Activated CD4-positive, CD25-positive, alpha-beta regulatory T cell treated with anti-CD3 and anti-CD28 coated beads, Interleukin-2, amount 50 U/mL, for 24 hours (primary cell): ENCODE measurements at places on chromosomes 1 and 21.

- no peak for ATAC-seq
These were observed 99.7 kb downstream of the PAX7 start for GRCh38 chr1:18730321-18730720.

DNA sequence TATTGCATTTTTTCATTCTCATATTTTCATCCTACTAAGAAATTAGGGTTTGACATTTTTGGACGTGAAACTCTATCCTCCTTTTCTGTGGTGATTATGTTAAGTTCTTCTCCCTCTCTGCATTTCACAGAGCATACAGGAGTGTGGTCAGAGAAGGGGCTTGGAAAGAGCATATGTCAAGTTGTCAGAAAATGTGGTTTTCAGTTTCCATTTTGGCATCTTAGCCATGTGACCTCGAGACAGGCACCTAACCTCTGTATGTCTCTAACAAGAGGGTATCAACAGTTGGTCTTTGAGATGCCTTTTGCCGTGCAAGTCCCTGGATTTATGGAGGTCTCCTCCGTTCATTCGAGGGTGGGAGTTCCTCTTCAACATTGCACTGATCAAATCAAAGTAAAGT, 140.7 kb downstream of the CYYR1 start:
- no peak for ATAC-seq

GRCh38 chr1:111540928-111541327, 37.5 kb upstream of the ADORA3 start:
- ATAC-seq: no peak

DNA sequence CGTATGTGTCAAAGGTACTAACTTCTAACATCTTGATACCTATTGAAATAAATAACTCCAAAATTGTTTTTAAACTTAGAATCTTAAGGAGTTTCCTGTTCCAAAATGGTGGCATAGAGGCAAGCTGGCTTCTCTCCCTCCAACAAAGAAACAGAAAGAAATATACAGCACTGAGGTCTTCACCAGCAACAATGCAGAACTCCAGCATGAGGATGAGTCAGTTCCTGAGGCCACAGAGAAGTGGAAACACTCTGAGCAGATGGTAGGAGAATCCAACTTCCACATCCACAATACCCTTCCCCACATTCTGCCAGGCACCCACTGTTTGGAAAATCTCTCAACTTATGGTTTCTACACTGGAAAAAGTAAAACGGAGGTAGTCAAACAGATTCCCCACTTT, 12.2 kb upstream of the PPIH start:
- ATAC-seq: no peak

DNA sequence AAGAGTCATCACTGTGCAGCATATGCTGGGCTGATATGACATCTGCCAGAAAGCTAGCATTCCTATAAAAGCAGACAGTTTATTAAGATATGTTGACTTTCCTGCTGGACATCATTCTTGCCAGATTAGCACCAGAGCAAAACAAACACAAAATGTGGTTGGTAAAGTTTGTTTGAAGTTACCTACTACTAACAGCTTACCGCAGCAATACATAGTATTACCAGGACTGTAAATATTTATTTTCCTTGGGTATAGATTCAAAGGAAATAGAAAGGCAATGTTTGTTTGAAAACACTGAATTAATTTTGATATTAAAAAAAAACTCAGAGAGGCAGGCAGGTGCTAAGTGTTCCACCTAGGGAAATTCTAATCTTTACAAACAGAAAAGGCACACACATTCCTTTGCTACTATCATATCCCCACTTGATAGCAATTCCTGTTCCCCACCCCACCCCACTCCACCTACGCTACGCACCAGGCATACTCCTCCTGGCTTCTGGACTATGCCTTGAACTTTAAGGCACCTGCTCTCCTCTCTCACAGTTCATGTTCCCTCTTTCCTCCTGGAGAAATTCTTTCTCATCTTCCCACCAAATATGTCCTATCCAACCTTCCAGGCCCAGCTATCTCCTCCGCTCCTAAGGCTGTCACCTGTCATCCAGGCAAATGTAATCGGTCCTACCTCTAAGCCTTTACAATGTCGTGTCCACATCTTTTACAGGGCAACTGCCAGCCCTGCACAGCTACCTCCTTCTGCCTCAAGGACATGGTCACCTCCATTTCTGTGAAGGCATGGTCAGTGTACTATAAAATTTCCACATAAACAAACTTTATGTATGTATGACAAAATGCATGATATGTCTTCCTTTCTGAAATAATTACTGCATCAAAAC, 34.7 kb downstream of the PTPN14 start:
- no peak for ATAC-seq

GRCh38 chr1:22609291-22609690, 27.1 kb upstream of the C1QA start:
- ATAC-seq: no peak

DNA sequence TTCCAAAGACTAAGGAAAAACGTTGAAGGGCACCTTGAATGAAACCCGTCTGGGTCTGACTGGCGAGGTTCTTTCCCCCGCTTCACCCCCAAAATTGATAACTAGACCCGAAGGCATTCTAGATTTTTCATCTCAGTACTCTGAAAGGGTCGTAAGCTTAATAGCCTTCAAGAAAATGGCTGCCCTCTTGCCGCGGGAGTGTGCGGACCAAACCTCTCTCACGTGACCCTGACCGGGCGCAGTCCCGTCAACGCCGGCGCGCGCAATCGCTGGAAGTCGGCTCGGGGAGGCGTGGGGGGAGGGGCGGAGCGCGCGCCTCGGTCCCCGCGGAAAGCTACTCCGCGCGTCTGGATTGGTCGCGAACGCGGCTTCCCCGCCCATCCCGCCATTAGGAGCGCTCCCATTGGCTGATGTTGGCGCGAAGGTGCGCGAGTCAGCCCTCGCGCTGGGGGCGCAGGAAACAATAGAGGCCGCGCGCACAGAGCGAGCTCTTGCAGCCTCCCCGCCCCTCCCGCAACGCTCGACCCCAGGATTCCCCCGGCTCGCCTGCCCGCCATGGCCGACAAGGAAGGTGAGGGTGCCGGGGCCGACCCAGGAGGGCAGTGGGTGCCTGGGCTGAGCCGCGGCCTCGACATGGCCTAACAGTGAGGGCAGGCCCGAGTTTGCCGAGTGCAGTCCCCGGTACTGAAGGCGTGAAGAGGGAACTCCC, at the start of gene RBBP4:
RBBP4 (plus strand) TSS at position 457 of the 709 bp plus-strand sequence; CDS start at position 556, 99 bp downstream.
- ATAC-seq: peak; percentile 91
